Stimulated activated CD8-positive, alpha-beta memory T cell treated with anti-CD3 and anti-CD28 coated beads, Interleukin-4, amount 100 ng/mL, for 4 hours (primary cell): ENCODE measurements at places on chromosomes 4 and X.

DNA sequence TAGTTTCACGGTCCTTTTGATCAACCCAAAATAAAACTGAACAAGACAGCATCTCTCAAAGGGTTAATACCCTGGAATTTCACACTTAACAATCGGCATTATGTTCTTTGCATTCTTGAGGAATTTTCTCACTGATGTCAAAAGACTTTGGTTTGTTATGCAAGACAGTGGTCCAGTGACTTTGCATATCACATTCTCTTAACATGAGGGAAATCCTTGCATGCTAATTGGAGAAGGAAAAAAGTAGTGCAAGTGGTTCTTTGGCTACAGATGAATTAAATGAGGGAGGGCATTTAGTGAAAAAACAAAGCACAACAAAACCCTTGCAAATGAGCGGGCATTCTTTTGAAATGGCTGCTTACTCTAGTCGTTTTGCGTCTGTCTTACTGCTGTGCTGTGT is 105.1 kb upstream of the LIMCH1 start:
- DNase-seq: no peak

DNA sequence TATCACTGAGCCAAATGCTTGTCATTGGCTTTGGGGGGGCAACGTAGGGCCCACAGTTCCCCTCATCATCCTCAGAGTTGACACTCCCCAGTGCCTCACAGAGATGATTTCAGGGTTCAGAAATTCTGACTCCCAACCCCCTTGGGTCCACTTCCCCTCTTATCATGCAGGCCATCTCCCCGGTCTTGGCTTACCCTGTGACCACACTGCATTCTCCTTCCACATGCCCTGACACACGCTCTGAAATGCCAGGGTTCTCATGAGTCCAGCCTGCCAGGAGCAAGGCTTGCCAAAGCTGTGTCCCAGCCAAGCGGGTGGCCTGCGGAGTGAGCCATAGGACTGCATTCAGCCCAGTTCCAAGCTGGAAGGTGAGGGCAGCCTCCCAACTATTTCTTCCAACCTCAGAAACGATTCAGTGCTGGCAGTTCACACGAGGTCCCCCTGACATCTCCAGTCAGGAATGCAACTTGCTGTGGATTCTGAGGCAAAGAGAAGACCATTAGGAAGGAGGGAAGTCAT is 101.2 kb downstream of the SMIM20 start:
- DNase-seq: no peak

- DNase-seq: no peak
Observed at GRCh38 chr4:161869511-161869910, 294.3 kb downstream of the FSTL5 start.

- no peak for DNase-seq
Observed at GRCh38 chr4:138460477-138461414, 218.6 kb upstream of the SLC7A11 start.

DNA sequence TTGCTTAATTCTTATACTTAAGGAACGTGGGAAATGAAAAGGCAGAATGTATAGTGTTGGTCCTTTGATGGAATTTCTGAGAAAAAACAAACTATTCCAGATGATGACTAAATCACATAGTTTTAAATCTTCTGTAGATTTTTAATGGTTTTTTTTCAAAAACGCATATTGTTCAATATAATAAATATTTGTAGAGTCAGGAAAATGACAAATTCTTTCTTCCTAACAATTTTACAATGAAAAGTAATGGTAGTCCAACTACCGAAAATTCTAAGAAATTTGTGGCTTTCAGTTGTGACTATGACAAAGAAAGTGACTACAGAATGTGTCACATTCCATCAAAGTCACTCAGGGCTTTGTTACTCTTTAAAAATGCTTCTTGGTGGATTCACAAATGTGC is 164.8 kb upstream of the PITX2 start:
- DNase-seq: no peak

DNA sequence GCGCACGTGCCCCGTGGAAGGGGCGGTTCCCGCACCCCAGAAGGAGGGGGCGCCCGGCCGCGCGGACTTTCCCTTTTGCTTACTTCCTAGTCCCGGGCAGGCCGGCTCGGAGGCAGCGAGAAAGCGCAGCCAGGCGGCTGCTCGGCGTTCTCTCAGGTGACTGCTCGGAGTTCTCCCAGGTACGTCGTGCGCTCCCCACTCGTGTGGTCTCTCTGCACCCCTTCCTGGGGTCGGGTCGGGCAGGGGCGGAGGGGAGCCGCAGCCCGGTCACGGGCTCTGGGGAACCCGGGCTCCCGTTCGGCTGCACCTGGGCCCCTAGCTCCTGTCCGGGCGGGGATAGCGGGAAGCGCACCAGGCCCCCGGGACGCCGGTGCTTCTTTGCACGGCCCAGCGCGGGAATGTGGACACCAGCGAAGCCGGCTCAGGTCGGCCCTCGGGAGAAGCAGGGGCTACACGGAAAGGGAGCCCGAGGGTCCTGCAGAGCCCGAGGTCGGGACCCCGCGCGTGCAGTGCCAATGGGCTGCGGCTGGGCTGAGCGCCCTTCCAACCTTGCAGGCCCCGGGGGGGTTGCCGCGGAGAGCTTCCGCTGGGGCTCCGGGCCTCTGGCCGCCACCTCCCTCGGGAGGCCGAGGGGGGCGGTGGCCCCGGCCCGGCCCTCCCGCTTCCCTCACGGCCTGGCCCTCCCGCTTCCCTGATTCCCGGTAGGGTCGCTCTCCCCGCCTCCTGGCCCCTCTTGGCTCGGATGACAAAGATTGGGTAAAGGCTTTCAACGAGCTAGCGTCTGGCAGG is at the start of gene TLR2:
TLR2 (plus strand) TSS at position 99 of the 789 bp plus-strand sequence. CDS start 18,628 bp downstream, outside the sequence.
- DNase-seq: peak; percentile 39
